ENCODE measurements at places on chromosomes 11 and 22.
A peak's percentile ranks its signal among the peaks of the same experiment; 100 is the strongest.

DNA sequence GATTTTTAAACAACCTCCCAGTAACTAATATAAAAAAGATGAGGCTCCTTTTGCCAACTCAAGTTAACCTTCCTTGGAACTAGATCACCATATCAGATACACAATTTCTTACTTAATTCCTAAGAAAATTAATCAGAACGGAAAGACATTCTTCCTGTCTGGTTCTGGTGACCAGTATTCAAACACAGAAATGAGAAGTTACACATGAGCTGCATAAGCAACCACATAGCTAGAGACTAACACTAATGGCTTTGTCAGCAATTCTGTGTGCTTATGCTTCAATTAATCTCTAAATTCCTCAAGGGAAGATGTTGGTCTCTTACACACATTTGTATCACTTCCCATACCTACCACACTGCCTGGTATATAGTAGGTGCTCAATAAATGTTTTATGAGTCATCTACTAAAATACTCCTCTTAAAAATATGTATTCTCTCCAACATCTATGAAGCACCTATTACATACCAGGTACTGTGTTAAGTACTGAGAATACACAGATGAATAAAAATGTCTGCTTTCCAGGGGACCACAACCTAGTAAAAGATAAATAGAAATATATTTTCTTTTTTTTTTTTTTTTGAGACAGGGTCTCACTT is 54.5 kb downstream of the GAB2 start:
- DNase-seq: no peak

- DNase-seq: peak; percentile 47
These were observed 1.0 kb downstream of the SMCO4 start for GRCh38 chr11:93541884-93542810.

GRCh38 chr11:6695377-6695776 is 12.2 kb upstream of the MRPL17 start:
- peak; percentile 88 for DNase-seq

DNA sequence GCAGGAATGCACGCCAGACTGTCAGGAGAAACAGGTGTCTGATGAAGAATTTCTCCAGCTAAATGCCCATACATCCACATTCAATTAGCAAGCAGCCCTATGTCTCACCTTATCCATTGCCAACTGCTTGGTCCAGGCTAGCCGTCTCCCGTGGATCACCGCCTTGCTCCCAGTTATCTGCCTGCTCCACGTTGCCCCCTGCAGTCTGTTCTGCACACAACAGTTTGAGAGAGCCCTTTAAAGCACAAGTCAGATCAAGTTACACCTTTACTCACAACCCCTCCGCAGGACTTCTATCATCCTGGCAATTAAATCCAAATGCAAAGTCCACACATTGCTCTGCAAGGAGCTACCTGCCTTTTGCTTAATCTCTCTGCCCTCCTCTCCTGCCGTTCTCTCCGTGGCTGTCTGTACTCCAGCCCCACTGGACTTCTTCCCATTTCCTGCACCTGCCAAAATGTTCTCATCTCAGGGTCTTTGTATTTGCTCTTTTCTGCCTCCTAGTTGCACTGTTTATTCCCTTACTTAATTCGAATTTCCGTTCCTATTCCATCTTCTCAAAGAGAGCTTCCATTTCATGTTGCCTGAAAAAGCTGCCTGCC is 185.3 kb upstream of the LARGE1 start:
- DNase-seq: no peak

GRCh38 chr11:65125197-65126056 is 3.3 kb downstream of the MRPL49 start:
- DNase-seq: no peak

DNA sequence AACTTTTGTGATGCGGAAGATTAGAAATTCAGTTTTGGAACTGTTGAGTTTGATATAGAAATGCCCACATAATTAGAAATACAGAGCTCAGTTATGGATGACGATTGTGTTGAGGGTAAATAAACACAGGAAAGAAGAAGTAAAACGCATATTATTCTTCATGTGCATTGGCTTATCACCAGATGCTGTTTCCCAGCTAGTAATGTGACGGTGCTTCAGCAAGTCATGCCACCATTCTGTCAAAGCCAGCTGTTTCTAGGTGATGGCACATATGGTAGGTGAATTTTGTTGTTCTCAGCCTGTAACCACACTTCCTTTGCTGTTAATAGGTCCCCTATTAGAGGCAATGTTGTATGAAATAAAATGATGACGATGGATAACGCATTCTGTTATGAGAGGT is 68.9 kb downstream of the C11orf65 start:
- DNase-seq: no peak

GRCh38 chr22:37965940-37966664 is 12.6 kb downstream of the POLR2F start:
- peak; percentile 23 for DNase-seq

DNA sequence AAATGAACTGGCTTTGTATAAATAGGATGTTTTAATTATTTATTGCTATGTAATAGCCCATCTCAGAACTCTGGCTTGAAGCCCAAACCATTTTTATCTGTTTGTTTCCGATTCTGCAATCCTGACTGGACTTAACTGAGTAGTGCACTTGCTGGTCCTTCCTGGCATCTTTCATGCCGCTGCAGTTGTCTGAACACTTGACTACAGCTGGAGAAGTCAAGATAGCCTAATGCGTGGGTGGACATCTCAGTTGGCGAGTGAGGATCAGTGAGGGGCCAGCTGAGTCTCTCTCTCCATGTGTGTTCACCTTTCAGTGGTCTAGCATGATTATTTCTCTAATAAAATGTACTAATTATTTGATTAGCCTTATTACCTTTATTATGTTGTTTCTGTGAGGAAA is 105.8 kb downstream of the PRMT3 start:
- DNase-seq: peak; percentile 11

All from fibroblast of pulmonary artery (primary cell).